Fibroblast of skin of back (primary cell): ENCODE measurements at places on chromosomes 11 and 22.

DNA sequence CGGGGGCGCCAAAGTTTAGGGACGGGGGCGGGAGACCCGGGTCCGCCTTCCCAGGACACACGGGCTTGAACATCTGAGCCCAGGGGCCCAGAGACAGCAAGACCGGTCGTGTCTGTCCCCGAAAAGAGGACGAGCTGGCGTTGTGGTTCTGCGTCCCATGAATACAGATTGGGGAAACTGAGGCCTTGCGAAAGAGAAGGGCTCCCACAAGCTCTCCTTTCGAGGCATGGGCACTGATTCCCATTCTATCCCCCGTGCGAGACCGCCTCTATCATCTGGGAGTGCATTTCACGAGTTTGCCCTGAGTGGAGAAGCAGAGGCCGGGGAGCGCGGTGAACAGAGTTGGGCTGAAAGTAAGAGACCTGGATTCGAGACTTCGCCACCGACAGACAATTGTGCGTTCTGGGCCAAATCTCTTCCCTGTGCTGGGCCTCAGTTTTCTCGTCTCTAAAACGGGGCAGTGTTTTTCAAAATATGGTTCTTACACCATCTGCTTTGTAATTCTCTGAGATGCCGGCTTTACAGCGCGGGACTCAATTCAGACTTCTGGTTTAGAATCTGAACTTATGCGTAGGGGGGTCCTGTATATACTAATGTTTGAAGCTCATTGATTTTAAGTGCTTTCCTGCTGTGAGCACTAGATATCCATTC is 471 bp downstream of the RNF185 start:
- DNase-seq: no peak

DNA sequence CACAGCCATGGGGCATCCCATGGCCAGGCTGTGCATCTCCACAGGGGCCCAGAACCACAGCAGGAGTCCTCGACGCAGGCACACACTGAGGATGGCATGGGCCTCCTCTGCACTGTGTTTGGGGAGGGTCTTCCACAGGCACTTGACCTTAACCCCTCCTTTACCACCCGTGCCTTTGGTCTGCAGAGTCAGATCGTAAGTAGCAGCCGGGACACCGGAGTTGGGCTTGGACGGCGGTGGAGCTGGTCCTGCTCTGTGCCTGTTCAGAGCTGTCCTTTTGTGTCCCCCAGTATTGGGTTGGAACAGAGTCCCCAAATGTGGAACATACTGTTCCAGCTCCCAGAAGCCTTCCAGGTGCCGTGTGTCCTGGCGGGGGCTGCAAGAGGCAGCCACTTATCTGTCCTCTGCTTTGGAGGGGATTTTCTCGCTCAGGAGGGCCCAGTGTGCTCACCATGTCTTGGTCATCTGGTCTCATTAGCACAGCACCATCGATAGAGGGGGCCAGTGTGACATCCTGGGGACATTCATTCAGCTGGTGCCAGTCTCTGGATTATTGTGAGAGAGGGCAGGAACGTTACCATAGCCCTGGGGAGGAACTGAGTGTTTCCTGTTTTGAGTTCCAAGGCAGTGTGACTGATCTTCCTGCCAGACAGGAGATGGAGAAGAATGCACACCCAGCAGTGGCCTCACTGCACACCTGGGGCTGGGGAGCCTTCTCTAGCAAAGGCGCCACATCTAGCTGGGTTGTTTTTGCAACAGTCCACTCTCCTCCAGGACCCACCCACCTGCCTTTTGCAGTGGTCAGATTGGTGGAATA is 12.4 kb downstream of the CRELD2 start:
- DNase-seq: peak; percentile 80

- no peak for DNase-seq
Measured at GRCh38 chr22:42951093-42951710, 63.7 kb downstream of the PACSIN2 start.

GRCh38 chr22:34587357-34588356 is 478.3 kb upstream of the ISX start:
- no peak for DNase-seq

- DNase-seq: no peak
Measured at GRCh38 chr11:2942872-2943710, 13.9 kb upstream of the PHLDA2 start.

DNA sequence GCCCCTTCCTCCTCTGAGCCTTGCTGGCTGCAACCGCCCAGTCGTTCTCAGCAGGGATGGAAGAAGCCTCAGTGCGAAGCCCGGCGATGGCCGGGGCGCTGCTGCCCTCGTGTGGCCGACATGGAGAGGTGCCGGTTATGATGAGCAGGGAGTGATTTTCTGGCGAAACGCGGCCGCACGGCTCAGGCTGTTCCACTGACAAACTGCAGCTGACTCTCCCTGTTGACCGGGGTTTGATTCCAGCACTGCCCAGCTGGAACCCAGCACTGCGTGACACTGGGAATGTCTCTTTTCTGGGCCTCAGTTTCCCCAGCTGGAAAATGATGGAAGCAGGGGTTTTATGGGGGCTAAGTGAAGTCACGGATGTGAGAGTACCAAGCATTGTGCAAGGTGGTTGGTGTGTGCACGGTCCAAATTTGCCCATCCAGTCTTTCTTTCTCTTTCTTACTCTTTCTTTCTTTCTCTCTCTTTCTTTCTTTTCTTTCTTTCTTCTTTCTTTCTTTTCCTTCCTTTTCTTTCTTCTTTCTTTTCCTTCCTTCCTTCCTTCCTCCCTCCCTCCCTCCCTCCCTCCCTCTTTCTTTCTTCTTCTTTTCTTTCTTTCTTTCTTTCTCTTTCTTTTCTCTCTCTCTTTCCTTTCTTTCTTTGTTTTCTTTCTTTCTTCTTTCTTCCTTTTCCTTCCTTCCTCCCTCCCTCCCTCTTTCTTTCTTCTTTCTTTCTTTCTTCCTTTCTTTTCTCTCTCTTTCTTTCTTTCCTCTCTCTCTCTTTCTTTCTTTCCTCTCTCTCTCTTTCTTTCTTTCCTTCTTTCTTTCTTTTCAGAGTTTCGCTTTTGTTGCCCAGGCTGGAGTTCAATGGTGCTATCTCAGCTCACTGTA is 25.8 kb upstream of the MPPED1 start:
- DNase-seq: peak; percentile 61

GRCh38 chr22:44153710-44154109 is 27.0 kb upstream of the PARVG start:
- no peak for DNase-seq

GRCh38 chr11:97107604-97108003 is 717.8 kb downstream of the JRKL start:
- no peak for DNase-seq

GRCh38 chr22:42271191-42271813 is 849 bp upstream of the TCF20 start:
- DNase-seq: no peak

DNA sequence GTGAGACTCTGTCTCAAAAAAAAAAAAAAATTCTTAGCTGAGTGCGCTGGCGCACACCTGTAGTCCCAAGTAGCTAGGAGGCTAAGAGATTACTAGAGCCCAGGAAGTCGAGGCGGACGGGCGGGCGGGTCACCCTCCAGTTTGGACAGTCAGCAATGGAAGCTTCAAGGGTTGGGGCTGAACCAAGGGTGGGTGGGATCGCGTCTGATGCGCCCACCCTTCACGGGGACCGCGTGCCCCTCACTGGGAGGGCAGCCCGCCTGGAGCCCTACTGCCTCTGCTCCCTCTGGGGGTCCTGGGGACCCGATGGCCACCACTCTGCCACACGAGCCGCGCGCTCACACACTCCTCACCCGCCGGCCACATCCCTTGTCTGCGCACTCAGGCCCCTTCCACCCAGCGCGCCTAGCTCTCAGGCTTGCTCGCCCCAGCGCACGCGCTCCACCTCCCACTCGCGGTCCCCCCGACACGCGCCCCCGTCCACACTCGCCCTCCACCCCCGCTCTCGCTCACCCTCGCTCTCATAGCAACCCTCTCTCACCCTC is 494 bp downstream of the CHID1 start:
- no peak for DNase-seq

GRCh38 chr11:128905345-128906184 is 14.4 kb downstream of the KCNJ5 start:
- DNase-seq: peak; percentile 27

DNA sequence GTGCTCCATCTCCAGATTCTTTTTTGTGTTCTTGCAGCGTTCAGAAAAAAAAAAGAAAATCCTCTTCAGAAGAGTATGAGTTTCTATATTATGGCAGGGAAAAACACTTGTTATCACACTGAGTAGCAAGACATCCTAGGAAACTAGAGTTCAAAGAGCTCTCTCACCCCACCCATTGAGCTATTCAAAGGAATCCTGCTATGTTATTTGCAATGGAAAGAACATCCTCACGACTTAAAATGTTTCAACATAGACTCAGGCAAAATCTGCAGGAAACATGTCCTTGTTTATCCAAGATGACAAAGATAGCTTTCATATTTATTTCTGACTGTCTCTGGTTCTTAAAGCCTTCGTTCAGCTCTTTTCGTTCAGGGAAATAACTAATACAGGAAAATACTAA is 331.6 kb upstream of the ANO5 start:
- no peak for DNase-seq

DNA sequence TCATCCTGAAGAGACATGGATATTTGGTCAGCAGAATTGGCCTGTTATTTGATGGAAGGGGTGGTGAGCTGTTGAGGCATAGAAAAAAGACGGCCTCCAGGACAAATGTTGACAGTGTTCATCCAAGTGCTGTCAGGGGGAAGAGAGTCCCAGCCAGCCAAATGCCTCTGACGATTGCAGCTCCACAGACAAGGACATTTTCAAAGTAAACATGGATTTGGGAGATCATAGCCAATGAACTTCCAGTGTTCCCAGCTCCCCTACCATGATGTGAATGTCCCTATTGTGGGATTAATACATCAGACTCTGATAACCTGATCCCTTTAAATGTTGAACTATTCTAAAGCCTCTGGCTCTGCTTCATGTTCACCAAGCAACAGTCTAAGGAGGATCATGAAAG is 31.2 kb upstream of the PSMA1 start:
- DNase-seq: no peak

DNA sequence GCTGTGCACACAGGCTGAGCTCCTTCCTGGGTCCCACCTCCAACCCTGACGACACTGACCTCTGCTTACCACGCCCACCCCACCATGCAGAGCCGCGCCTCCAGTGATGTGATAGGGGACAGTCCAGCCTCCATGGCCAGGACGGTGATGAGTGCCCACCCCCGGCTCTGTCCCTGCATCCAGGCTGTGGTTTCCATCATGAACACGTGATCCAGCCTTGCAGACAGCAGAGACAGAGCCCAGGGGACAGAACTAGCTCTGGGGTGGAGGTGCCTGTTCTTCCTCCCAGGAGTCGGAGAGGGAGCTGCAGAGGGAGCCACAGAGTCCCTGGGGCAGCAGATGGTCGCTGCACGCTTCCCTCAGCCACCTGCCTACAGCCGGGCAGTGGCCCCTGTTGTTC is 42.6 kb upstream of the IGSF9B start:
- no peak for DNase-seq

DNA sequence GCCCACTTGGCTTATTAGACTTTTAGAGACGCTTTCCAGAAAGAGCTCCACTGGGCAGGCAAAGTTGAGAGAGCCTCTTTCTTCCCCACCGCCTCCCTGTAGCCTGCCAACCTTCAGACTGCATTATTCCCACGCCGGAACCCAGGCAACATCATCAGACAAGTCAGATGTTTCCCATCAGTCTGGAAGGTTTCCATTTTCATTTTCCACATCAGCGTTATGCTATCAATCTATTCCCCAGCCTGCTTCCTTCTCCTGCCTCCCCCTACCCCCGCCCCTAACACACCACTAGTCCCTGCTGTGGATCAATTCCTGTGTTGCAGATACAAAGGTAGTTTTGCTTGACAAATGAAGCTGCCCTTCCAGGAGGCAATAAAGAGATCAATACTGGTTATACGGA is 184.8 kb downstream of the DSCAML1 start:
- DNase-seq: no peak

DNA sequence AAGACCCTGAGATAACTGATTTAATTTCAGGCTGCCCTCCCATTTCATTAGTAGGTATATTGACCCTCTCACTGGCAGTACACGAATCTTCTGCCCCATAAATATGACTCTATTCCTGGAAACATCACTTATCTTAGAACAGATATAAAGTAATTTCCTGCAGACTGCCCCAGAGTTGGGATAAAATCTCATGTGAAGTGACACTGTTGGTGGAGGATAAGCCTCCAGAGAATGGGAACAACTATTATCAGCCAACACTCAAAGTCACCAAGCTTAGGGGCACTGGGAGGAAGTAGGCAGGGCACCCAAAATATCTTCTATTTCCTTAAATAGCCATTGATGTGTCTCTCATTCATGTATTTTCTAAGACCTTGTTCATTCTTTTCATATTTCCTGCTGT is 8.2 kb downstream of the OR51B5 start:
- DNase-seq: no peak

DNA sequence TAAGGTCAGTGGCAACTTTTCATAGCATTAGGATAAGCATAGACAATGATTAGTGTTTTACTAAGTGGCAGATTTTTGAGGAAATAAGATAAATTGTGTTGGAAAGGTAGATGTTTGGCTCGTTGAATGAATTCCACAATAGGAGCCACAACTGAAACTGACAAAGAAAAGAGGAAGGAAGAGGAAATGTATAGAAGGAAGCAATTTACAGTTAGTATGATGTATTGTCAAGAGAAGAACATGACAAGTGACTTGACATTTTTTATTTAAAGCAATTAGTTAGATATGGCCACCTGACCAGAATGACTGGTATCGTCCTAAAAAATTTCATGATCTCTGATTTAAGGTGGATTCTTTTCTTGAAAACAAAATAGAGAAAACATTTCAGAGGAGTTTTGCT is 3.1 kb upstream of the RAG2 start:
- DNase-seq: no peak

GRCh38 chr11:29530961-29531360 is 485.9 kb downstream of the KCNA4 start:
- no peak for DNase-seq

GRCh38 chr11:100849901-100850235 is 162.8 kb downstream of the ARHGAP42 start:
- DNase-seq: no peak

GRCh38 chr11:102591160-102591718 is 33.9 kb downstream of the MMP20 start:
- DNase-seq: no peak

- peak; percentile 79 for DNase-seq
Measured at GRCh38 chr22:41288245-41288946, 2.4 kb upstream of the RANGAP1 start.

DNA sequence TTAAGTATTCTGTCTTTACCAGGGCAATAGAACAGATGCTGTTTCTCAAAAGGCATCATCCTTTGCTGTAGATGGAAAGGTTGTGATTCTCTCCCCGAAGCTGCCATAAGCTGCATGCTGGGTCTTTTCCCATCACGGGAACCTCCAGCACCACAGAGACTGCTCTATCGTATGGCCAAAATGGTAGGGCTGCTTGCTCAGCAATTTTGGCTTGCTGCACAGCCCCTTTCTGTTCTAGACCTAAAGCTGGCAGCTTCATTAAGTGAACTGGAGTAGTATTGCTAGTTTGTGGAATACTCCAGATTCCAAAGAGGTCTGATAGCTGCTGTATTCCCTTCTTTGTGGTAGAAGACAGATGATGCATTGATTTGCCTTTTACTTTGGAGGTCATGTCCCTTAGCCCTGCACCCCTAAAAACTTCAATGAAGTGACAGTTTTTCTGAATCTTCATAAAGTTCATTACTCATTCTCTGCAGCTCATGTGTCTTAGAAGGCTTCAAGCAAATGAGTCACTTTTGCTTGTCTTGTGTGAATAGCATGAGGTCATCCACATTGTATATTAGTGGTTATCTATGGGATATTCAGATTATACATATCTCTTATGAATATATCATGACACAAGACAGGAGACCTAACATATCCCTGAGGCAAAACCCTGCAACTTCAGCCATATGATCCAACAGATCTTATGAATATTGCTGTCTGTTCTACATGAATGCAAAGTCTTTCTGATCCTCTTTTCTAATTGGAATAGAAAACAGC is 245.3 kb downstream of the FAM76B start:
- peak; percentile 80 for DNase-seq
